NB4 (cell line): ENCODE measurements at places on chromosomes 2 and 18.
A peak's percentile ranks its signal among the peaks of the same experiment; 100 is the strongest.

DNA sequence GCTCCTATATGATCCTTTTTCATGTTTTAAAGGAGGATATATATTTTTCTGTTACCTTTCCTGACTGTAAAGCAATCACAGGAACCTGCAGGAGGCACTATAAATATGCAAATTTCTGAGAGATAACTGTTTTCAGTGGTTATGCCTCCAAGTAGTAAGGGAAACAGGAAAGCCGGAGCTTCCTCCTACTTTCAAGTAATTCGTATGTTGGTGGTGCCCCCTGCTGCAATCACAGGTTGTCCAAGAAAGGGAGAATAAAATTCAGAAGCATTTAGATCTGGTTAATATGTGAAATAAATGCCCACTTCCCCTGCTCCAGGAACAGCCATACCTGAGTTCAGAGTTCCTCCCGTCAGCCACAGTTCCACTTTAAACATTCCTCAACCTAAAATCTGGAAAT is 12.0 kb upstream of the BCL11A start:
- DNase-seq, result peak; percentile 82

DNA sequence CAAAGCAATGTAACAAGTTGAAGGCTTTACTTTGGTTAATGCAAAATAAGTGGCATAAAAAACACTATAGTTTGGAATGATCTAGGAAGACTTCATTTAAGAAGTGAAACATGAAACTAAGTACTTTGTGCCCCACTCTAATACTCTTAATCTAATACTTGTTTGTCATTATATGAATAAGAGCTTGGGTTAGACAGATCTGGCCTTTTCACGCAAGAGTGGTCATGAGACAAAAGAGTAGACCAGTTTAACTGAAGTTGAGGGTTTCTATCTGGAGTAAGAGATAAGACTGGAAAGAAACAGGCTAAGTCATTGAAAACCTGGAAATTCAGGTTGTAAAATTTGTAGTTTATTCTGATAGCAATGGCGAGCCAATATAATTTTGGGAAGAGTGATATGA is 2.8 kb downstream of the SLC30A6 start:
- DNase-seq, result no peak

GRCh38 chr2:10629819-10630532 is 59.8 kb downstream of the NOL10 start:
- no peak for DNase-seq

- peak; percentile 65 for DNase-seq
These were observed 20.2 kb downstream of the IL18RAP start for GRCh38 chr2:102442967-102443828.

DNA sequence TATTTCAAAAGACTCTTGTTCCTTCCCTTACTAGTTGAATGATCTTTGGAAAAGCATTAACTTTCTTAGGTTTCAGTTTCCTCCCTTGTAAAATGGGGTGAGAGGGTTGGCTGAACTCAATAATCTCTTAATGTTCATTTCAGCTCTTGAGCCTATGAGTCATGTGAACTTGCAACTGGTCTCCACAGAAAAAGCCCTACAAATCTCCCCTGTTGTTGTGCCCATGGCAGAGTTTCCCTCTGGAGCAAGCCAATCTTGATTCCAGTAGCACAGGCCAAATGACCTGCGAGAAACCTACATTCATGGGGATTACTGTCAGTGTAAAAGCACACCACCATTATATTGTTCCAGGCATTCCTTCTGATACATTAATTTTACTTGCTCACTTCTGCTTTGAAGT is 388.9 kb downstream of the ALK start:
- DNase-seq, result no peak

- DNase-seq, result no peak
These were observed 9.4 kb downstream of the ADAM23 start for GRCh38 chr2:206452750-206453149.

GRCh38 chr2:166384774-166385173 is 9.0 kb upstream of the SCN9A start:
- DNase-seq, result peak; percentile 29

- no peak for DNase-seq
These were observed 22.1 kb downstream of the IKZF2 start for GRCh38 chr2:213129311-213129710.

DNA sequence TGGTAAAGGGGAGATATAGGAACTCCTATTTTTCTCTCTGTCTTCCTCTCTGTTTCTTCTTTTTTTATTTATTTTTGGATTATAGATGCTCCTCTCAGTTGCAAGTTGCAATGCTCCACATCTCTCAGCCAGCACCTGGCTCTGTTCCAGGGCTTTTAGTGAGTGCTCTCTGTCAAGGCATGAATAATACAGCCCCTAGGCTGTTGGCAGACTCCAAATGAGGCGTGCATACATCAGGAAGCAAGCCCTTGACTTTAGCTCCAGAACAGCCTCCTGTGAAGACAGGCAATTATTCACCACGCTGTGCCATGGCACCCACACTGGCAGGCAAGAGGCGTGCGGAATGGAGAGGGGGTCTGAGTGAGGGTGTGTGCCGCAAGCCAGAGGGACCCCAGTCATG is 228.1 kb upstream of the PXDN start:
- DNase-seq, result no peak

- no peak for DNase-seq
These were observed 47.4 kb downstream of the SLC8A1 start for GRCh38 chr2:40404517-40404916.

GRCh38 chr2:2096803-2097464 is 234.1 kb downstream of the MYT1L start:
- DNase-seq, result no peak

DNA sequence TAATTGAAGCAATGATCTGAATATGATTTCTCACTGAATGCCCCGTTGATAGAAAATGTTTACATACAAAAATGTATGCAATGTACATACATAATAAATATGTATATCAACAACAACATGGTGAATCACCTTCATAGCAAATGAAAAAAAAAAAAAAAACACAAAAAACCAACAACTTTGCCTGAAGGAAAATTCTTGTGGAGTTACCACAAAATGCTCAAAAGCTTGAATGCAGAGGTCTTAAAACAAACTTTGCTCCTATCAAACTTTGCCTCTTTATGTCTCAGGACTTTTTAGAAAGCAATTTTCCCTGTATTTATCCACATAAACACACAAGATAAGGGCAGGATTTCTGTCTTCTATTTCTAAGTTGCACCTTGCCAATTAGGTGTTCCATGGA is 92.9 kb upstream of the SIX2 start:
- no peak for DNase-seq

GRCh38 chr2:148954536-148954935 is 79.5 kb downstream of the KIF5C start:
- DNase-seq, result no peak

GRCh38 chr2:112910865-112911264 is at the start of gene IL37:
Gene IL37 (plus strand): TSS chr2:112911165. CDS start chr2:112913013, 1,848 bp downstream.
- DNase-seq, result no peak

- no peak for DNase-seq
These were observed 230.1 kb downstream of the RNF152 start for GRCh38 chr18:61662726-61663125.

DNA sequence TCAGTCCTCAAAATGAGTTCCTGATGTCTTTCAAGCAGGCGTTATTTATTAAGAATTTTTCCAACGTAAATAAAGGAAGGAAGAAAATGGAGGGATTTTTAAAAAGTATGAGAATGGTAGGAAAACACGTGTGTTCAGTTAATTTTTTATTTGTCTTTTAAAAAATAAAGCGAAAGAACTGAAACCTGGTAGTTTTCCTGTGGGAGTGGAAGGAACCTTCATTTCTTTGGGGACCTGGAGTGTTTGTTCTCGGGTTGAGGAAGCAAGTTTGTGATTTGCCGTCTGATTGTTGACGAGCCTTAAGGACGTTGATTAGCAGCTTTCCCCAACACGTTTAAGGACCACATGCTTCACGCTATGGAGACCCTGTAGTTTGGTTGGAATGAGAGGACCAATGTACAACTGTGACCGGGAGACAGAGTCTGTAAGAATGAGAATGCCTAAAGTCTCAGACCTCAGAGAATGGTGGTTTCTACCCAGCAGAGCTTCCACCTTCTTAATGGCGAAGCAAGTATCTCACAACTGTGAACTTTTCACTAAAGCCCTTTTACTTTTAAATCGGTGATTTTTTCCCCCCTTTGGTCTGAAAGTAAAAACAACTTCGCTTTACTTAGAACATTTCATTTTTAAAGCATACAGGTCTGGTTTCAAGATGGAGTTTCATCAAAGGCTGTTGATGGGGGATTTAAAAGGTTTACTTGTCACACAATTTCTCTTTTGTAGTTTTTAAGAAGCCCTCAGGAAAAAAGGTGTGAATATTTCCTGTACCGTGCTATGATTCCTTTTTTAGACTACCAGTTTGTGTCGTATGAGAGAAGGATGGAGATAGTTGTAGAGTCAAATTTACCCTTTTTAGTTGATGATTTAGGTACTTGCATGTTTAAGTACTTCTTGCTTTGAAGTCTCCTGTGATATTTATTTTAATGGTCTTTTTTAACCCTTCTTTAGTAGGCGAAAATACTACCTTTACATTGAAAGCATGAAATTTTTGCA is 1.4 kb downstream of the TTC39C start:
- DNase-seq, result peak; percentile 34

DNA sequence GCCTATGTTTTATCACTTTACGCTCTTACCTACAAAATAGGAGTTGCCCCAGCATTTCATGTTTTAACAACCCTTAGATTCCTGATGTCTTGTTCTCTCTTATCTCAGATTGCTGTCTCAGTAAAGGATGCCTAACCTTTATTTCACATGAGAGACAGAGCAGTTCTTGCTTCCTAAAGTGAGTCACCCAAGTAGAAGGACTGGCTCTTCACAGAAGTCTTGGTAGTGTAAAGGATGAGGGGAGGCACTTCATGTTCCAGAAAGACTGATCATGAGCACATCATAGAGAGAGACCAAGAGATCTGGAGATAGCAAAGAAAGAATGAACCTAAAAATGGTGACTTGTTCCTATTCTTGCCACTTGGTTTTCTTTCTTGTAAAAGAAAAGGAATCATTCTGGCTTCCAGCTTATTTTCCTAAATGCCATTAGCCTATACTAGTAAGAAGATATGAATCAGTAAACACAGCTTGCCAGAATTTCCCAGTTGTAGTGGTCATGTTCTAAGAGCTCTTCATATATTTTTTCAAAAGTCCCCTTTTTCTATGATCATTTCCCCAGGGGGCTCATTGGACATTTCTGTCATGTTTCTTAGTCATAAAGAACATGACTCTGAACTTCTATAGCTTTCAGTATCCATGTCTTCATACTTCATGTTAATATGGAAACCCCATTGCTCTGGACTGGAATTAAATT is 54.9 kb downstream of the MAPRE2 start:
- DNase-seq, result no peak

GRCh38 chr2:160063271-160063670 is 856 bp upstream of the PLA2R1 start:
- no peak for DNase-seq

DNA sequence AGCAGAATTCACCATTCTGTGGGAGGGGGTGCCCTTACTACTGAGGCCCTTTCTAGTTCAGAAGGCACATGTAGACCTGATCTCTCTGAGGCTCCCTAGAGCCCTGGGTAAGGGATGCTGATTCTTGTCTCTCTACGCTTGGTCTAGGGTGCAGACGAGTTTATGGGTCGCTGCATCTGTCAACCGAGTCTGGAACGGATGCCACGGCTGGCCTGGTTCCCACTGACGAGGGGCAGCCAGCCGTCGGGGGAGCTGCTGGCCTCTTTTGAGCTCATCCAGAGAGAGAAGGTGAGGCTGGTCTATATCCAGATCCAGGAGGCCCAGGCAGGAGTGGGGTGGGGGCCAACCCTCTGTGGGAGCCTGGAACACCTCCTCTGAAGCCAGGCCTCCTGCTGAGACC is 147.2 kb downstream of the DYSF start:
- no peak for DNase-seq

DNA sequence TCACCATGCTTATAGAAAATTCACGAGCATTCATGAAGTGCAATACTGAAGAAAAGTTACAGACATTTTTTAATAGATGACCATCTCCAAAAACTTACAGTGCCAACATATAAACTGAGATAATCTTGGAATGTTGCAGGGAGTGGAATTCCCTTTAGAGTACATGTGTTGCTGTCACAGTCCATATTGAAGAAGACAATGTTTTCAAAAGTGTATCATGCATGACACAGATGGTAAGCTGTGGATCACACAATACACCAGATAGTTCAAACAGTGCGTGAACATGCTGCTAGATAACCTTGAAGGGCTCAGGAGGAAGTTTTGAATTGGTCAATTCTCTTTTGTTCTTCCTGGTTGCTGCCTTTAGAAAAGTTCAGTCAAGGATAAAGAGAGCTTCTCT is 1644.3 kb upstream of the NXPH2 start:
- DNase-seq, result no peak
